ENCODE measurements at places on chromosomes 7 and 10. TPM values are rescaled to one million over a fixed set of nuclear protein-coding genes. Genes with fewer than 3 reads are reported as not detected.

Gene ZNF239
- 0.31 TPM for total RNA-seq

Gene ARHGEF35
- total RNA-seq, result 1.2 TPM

Gene GIMAP8
- 4.2 TPM for total RNA-seq

Gene OGA
- 346 TPM for total RNA-seq

Gene ODAD2
- total RNA-seq, result 0.10 TPM

Gene SPDYE5
- not detected for total RNA-seq

Gene POLR2J2
- 7.9 TPM for total RNA-seq

Data from mononuclear cell (primary cell).